ENCODE measurements at places on chromosomes 2 and 18.

GRCh38 chr2:178208817-178209216, 14.5 kb downstream of the OSBPL6 start:
- peak; percentile 12 for DNase-seq

GRCh38 chr18:49041435-49042245, 90.9 kb upstream of the SMAD7 start:
- DNase-seq, result peak; percentile 59

DNA sequence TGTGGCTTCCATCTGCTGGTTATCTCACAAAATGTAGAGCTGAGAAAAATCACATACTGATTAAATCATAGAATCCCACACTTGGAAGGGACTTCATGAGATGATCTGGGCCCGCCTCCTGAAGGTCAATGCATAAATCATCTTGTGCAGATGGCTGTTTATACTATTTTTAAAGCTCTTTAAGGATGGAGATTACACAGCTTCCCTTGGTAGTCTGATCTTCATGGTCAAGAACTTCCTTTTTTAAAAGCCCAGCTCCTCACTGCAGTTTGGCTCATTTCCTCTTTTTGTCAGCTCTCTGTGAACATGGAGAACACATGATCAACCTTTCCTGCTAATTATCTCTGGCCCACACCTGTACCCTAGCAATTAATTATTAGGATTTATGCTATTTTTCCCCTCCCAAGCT, 25.9 kb downstream of the GCG start:
- DNase-seq, result peak; percentile 83

DNA sequence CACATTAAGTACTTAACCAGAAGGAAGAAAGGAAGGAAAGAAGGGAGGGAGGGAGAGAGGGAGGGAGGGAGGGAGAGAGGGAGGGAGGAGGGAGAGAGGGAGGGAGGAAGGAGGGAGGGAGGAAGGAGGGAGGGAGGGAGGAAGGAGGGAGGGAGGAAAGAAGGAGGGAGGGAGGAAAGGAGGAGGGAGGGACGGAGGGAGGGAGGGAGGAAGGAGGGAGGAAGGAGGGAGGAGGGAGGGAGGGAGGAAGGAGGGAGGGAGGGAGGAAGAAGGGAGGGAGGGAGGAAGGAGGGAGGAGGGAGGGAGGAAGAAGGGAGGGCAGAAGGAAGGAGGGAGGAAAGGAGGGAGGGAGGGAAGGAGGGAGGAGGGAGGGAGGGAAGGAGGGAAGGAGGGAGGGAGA, 363.3 kb downstream of the MBD2 start:
- DNase-seq, result no peak

- peak; percentile 3 for DNase-seq
These were observed 676 bp downstream of the KLHL23 start for GRCh38 chr2:169734169-169734847.

DNA sequence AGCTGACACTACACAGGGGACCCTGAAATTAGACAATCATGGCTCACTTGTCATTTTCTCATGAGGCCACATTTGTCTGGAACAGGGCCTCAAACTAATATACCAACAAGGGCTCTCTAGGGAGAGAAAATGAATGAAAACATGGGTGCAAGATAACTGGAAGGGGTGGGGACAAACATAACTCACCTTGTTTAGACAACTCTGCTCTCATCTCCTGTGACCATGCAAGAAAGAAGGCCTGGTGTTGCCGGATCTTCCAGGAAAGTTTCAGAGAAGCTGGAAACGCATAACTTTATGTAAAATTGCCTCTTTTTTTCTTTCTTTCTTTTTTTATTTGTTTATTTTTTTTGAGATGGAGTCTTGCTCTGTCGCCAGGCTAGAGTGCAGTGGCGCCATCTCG, 80.4 kb upstream of the SPRED2 start:
- no peak for DNase-seq

DNA sequence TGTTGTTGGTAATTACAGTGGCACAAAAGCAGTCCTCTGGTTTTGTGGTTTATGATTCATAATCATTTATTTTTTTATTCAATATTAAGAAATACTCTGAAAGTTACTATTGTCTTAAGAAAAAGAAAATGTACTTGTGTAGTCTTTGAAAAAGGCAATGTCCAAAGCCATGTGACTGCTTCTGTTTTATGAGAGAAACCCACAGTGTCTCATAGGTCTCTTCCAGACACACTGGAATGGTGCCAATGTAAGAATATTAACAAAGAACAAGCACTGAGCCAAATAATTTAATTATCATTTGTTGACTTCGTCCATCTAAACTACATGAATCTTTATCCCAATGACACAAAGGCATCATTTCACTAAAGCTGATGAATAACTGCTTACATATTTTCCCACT, 62.5 kb downstream of the RPRM start:
- no peak for DNase-seq

DNA sequence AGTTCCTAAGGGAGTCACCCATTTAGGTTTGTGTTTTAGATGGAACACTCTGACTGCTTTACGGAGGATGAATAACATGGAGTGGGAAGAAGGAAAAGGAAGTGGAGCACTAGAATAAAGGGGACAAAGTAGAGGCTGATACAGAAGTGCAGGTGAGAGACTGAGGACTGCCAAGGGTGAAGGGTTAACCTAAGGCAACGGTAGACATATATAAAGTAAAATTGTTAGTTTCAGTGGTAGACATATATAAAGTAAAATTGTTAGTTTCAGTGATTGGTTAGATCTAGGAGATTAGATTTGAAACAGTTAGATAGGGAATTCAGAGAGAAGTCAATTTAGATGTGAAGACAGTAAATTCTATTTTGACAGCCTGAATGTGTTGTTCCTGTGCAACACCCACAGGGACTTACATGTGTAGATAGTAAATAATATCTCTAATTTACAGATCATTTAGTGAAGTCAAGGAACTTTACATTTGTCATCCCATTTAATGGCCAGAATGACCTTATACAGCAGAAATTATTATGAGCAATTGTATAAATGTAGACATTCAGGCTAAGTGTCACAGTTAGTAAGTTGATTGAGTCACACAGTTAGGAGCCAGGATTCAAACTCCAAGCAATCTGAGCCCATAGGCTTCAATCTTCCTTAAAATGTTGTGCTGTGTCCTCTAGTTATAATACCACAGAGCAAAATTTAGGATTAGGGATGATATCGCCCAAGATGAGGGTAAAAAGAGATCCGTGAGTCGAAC, 270.8 kb upstream of the UBE2E3 start:
- no peak for DNase-seq

Measured in suppressor macrophage treated with lipopolysaccharide for 4 hours (primary cell).